ENCODE measurements at places on chromosomes 1 and 21. TPM values are rescaled to one million over a fixed set of nuclear protein-coding genes. Genes with fewer than 3 reads are reported as not detected.
A peak's percentile ranks its signal among the peaks of the same experiment; 100 is the strongest.

GRCh38 chr21:31180256-31181081 lies 142.2 kb upstream of the KRTAP19-8 start:
- H3K27ac ChIP-seq, result peak overlapping the region; percentile 56
- H3K36me3 ChIP-seq, result no peaks in the 10 kb centered on the region
- no peak for DNase-seq
- H3K4me1 ChIP-seq, result peaks cover 91% of the 10 kb centered on the region
- peak overlapping the region; percentile 8 for H3K4me3 ChIP-seq

PCSK9 gene
- total RNA-seq, result not detected

DNA sequence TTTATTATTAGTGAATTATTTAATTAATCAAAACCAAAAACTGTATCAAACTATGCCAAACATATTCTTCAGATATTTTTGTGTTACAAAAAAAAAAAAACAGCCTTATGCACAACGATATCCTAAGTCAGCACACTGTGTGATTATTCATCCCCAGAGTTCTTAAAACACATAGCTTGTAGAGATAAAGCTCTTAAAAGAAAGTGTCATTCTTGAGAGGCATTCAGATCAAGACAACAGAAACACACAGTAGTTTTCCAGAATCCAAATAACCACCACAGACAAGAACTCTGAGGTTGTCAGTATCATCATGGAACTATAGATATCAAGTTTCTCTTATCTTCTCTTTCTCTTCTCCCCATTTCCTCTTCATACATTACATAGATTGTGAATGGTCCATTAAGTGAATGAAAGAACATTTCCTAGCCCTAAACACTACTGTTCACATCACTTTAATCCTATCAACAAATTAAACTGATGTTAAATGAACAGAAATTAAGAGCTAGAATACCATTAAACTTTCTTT lies 13.5 kb downstream of the ZZZ3 start:
- H3K27me3 ChIP-seq, result no peaks in the 10 kb centered on the region
- peaks cover 62% of the 10 kb centered on the region for H3K4me1 ChIP-seq
- H3K27ac ChIP-seq, result no peak overlapping the region
- no peak for DNase-seq

MPZ gene
- total RNA-seq, result 11.9 TPM

DNA sequence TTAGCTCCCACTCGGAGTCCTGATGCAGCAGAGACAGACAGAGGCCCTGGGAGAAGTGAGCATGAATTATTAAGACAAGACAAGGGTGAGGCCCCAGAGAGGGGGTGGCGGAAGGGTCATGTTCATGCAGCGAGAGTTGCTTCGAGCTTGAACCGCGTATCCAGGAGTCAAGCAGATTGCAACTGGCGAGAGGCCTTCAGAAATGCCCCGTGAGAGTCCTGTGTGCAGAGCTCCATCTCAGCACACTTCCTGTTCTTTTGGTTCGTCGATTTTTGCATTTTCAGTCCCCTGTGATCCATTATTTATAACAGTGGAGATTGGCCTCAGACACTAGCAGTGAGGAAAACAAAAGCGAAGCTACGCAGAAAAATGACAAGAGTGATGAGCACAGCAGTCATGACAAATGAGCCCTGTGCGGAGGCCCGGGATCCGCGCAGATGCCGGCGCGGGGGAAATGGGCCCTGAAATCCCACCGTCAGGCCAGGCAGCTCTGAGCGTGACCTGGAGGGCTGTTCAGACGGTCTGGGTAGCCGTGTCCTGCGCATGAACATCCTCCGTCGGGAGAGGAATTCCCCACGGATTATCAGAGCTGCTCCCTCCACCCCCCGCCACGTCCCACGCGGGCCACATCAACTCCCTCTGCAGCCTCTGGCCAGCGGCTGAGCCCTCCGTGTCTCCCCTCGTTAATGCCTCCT lies 15.0 kb downstream of the PDE9A start:
- no peak for DNase-seq
- H3K27me3 ChIP-seq, result no peaks in the 10 kb centered on the region
- H3K4me3 ChIP-seq, result no peak overlapping the region
- no peaks in the 10 kb centered on the region for H3K36me3 ChIP-seq
- H3K4me1 ChIP-seq, result peaks cover 10% of the 10 kb centered on the region

- no peak overlapping the region for H3K27ac ChIP-seq
- peaks cover 36% of the 10 kb centered on the region for H3K4me1 ChIP-seq
- H3K4me3 ChIP-seq, result no peak overlapping the region
- H3K36me3 ChIP-seq, result no peaks in the 10 kb centered on the region
- no peak for DNase-seq
- no peaks in the 10 kb centered on the region for H3K27me3 ChIP-seq
These were observed 2.3 kb upstream of the CLSTN1 start for GRCh38 chr1:9826087-9826486.

PMVK gene
- 17.6 TPM for total RNA-seq

HHIPL2 gene
- 0.75 TPM for total RNA-seq

DNA sequence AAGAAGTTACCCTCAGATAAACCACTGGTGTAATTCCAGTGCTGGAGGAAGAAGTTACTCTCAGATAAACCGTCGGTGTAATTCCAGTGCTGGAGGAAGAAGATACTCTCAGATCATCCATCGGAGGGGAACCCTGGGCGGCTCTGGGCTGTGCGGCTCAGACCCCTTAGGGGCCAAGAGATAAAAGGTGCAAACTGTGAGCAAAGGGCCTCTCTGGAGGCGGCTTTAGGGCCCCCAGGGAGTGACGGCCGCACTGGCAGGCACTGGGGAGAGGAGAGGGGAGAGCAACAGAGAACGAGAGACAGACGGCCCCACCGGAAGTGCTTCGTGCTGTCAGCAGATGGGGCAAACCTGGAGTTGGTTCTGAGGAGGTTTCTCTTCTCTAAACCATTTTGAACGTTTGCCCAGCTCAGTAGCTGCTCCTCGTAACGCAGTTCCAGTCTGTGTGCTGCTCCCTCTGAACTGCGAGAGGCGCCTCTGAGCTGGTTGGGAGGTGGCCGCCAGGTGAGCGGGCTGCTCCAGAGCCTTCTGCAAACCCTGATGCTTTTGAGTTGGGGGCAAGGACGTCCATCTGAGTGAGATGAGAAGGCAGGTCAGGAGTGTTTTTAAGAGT lies 62.6 kb upstream of the COL6A1 start:
- no peak overlapping the region for H3K27ac ChIP-seq
- no peak for DNase-seq
- peaks cover 25% of the 10 kb centered on the region for H3K4me1 ChIP-seq
- H3K36me3 ChIP-seq, result no peaks in the 10 kb centered on the region
- H3K4me3 ChIP-seq, result no peak overlapping the region

FAM72C gene
- total RNA-seq, result 0.20 TPM

LAX1 gene
- total RNA-seq, result 41.2 TPM

DNA sequence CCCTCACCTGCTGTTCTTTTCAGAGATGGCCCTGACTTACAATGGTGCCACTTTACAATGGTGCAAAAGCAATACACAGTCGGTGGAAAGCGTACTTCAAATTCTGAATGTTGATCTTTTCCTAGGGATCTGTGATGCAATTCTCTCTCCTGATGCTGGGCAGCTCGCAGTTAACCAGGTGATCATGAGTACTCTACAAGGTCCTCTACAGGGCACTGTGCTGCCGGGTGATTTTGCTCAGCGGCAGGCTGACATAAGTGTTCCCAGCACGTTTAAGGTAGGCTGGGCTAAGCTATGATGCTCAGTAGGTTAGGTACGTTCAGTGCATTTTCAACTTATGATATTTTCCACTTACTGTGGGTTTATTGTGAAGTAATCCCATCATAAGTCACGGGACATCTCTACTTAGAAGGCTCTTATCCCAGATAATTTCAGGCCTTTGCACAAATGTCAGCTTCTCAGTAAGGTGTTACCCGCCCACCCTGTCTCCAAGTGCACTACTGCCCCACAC lies 126.5 kb downstream of the KCNN3 start:
- no peaks in the 10 kb centered on the region for H3K36me3 ChIP-seq
- no peak for DNase-seq
- H3K27me3 ChIP-seq, result no peaks in the 10 kb centered on the region
- no peak overlapping the region for H3K4me3 ChIP-seq

- H3K27me3 ChIP-seq, result no peaks in the 10 kb centered on the region
- H3K36me3 ChIP-seq, result no peaks in the 10 kb centered on the region
- H3K4me3 ChIP-seq, result peak overlapping the region; percentile 82
- no peak for DNase-seq
- peak overlapping the region; percentile 88 for H3K27ac ChIP-seq
- H3K4me1 ChIP-seq, result peaks cover 18% of the 10 kb centered on the region
These were observed 10.4 kb upstream of the BOLA1 start for GRCh38 chr1:149888999-149889289.

DNA sequence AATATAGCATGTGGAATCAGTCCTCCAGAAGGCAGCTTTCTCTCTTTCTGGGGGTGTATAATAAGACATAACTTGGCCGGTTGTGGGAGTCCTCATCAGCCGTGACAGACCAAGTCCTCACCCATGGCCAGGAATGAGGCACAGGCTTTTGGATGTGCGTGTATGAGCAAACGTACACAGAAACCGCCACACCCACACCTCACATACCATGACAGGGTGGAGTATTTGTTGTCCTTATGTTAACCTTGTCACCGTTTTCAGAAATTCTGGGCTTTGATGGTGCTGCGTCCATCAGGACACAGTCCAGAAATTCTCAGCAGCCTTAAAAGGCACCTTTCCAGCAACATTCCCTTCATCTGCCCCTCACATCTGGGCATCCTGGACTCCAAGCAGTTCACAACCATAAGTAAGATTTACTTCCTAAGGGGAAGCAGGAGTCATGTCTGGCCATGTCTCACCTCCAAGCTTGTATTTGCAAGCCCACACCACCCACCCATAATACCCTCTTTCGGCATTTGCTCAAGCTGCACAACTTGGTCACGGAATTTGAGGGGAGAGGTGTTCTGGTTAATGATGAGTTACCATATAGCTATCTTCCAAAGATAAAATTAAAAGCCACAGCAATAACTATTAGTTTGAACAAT lies 12.4 kb downstream of the C1orf116 start:
- no peak for DNase-seq
- H3K27me3 ChIP-seq, result no peaks in the 10 kb centered on the region
- H3K36me3 ChIP-seq, result no peaks in the 10 kb centered on the region

PSMB2 gene
- total RNA-seq, result 28.2 TPM

DNA sequence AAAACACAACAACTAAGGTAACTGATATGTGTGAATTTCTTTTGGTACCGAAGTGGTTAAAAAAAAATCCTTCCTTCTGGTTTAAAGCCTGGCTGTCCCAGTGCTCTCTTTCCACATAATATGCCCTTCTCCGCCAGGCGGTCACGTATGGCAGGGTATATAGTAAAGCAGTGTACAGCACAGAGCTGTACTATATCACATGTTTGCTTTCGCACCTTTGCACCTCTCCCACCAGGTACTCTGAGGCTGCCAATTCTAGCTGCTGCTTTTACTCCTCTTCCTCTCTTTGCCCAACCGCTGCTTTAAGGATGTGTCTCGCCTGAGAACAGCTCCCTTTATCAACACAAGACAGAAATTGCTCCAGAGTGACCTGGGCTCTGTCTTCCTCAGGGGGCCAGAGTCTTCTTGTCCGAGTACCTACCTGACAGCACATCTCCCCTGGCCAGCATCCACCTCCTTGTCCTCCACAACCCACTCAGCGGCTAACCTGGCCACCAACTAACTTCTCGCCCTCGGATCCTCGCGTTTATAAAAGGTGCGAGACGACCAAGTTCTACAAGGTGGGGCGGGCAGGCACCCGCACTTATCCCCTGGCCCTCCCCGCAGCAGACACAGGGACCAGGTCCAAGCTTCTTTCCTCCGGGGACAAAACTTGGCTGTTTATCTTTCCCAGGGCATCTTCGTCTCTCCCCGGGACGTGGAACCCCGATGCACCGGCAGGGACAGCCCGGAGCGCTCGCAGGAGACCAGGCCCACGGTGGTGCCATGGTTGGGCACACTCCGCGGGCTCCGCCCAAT lies 1.6 kb downstream of the COLGALT2 start:
- no peak overlapping the region for H3K4me3 ChIP-seq
- no peak overlapping the region for H3K27ac ChIP-seq
- no peak for DNase-seq
- H3K36me3 ChIP-seq, result no peaks in the 10 kb centered on the region
- H3K4me1 ChIP-seq, result peaks cover 18% of the 10 kb centered on the region

DNA sequence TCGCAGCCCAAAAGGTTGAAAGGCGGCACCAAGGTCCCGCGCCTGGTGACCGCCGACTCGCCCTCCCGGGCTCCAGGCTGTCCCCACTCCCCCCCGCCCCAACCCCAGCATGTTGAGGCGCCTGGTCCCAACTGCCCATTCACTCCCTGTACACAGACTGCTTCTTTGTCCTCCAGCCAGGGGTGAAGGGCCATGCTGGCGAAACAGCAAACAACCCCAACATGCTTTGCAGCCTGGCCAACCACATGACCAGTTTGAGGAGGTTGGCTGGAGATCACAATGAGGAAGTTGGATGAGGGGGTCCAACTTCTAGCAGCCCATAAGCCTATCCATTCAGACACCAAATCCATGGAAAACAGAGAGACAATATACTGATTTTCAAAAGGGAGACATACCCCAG lies 13.5 kb downstream of the PDE9A start:
- no peak for DNase-seq
- H3K4me1 ChIP-seq, result peaks cover 10% of the 10 kb centered on the region
- H3K36me3 ChIP-seq, result no peaks in the 10 kb centered on the region

UTS2 gene
- total RNA-seq, result 0.61 TPM

GRCh38 chr1:235930543-235930942 lies 63.8 kb upstream of the LYST start:
- H3K27me3 ChIP-seq, result no peaks in the 10 kb centered on the region
- no peak for DNase-seq
- peaks cover under 1% of the 10 kb centered on the region for H3K4me1 ChIP-seq
- no peaks in the 10 kb centered on the region for H3K36me3 ChIP-seq

DNA sequence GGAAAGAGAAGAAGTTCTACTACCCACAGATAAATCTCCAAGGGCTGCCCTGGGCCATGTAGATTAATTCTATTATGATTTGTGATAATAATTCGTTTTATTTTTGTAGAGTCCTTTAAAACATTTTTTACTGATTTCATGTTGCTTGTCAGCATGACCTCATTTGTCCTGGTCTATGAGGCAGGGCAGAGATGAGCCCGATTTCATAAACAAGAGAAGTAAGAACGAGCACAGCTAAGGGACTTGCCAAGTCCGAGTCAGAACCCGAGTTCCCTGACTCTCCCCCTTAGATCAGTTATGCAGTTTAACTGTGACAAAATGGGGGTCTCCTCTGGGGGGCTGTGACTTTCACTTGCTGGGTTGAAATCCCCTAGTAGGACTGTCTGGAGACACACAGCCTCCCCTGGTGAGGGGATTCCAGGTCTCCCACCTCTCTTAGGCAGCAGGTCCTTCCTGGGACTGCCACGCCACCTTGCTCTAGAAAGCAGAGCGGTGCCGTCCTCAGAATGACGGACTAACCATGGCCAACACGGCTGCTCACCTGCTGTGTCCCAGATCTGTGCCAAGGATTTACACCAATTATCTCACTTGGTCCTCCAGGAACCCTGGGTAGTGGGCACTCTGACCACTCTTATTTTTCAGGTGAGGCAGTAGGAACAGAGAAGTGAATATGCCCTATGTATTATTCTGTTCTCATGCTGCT lies 31.0 kb upstream of the SOX13 start:
- no peaks in the 10 kb centered on the region for H3K36me3 ChIP-seq
- no peaks in the 10 kb centered on the region for H3K4me1 ChIP-seq
- DNase-seq, result no peak
- H3K27me3 ChIP-seq, result no peaks in the 10 kb centered on the region
- no peak overlapping the region for H3K27ac ChIP-seq

Data from CD4-positive, alpha-beta memory T cell (primary cell).